ENCODE measurements at places on chromosomes 12 and 14.

DNA sequence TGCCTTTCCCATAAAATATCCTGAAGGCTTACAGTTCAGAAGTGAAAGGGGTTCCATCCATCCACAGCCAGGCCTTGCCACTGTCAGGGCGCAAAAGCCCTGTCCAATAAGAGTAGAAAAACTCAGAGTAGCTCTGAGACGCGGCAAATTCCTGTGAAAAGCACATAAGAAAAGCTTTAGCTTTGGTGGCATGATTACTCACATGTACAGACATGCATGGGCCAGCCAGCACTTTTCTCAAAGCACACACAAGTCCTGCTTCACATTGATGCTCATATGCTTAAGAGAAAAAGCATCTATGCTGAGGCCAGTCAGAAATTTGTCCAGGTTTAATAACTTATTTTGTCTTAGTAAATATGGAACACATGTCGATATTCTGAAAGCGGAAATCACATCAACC lies 25.5 kb downstream of the CLEC1A start:
- DNase-seq: no peak

GRCh38 chr12:15664491-15664890 lies 124.7 kb downstream of the EPS8 start:
- no peak for DNase-seq

DNA sequence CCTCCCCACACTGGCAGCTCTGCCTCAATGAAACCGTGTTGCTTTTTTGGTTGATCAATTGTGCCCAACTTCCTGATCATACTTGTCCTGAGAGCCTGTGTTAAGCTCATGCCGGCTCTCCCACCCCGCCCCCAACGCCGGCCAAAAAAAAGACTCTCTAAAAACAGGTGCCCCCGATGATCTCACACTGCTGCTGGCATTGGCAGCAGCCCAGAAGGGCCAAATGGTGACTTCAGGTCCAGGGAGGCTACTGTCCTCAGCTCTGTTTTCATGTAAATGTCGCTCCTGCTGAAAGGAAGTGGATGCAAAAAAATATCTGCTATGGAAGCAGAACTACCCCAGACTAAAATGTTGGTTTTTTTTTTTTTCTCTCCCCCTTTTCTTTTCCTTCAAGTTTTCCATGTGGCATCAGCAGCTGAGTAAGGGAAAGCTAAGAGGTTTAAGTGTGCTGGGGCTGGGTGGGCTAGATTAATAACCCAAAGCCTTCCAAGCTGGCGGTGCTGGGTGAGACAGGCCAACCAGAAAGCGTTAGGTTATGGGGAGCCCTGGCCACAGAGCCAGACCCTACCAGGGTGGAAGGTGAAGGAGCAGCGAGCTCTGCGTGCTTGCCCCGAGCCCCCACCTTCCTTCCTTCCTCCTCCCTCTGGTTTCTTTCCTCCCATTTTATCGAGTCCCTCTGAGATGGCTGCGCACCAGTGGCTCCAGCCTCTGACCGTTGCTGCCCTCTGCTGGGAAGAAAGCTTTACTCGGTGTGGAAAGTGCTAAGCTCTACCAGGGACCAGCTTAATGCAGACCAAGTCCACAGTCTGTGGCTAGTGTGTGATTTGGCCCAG lies 396.1 kb downstream of the NRXN3 start:
- peak; percentile 19 for DNase-seq

- DNase-seq: no peak
Observed at GRCh38 chr14:102998393-102998792, 59.0 kb downstream of the CDC42BPB start.

- no peak for DNase-seq
Observed at GRCh38 chr12:3164454-3165077, 87.4 kb downstream of the TSPAN9 start.

GRCh38 chr12:69415471-69416275 lies 54.5 kb upstream of the FRS2 start:
- no peak for DNase-seq

GRCh38 chr12:11705010-11705409 lies 55.5 kb downstream of the ETV6 start:
- DNase-seq: no peak

DNA sequence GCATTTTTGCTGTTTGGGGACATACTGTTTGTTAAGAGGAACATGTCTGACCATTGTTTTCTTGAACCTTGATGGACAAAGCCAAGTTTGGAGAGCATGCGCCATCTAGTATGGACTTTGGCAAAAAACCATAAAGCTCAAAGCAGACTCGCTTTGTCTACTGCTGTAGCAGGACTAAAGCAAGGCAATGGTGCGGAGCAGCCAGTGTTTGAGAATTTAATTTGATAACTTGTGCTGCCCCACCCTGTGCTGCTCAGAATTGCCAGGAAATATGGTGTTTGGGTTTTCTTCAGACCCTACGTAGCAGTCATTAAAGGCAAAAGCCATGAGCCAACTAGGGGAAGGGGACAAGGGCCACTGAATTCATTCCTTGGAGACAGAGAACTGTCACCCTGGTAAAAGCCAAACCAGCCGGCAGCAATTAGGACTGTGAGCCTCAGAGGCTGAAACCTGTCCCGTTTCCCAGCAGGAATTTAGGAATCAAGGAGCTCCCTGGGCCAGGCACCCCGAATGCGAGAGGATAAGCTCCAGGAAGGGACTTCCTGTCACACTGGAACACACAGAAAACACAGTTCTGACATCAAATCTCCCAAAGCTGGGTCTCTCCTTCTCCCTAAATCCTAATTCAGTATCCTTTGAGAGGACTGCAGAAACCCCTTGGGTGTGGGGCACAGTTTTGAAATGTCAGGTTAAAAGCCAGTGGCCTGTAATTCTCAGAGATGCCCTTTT lies 1.1 kb downstream of the AVIL start:
- no peak for DNase-seq

- DNase-seq: no peak
Observed at GRCh38 chr12:122878780-122879612, 16.9 kb downstream of the VPS37B start.

DNA sequence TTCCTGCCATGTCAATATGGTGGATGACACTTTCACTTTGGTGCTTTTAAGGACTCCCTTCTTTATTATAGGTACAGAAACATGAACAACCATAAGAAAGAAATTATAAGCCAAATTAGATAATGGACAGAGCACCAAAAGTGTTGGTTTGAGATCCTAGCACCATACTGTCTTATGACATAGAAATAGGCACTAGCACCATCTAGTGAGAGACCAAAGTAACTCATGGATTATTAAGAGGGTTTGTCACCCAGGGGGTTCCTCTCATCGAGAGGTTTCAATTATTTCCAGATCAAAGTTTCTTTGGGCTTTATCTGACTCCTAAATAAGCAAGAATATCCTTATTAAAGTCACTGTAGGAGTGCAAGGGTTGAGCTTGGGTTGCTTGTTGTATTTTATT lies 153.0 kb upstream of the DIO2 start:
- peak; percentile 7 for DNase-seq

DNA sequence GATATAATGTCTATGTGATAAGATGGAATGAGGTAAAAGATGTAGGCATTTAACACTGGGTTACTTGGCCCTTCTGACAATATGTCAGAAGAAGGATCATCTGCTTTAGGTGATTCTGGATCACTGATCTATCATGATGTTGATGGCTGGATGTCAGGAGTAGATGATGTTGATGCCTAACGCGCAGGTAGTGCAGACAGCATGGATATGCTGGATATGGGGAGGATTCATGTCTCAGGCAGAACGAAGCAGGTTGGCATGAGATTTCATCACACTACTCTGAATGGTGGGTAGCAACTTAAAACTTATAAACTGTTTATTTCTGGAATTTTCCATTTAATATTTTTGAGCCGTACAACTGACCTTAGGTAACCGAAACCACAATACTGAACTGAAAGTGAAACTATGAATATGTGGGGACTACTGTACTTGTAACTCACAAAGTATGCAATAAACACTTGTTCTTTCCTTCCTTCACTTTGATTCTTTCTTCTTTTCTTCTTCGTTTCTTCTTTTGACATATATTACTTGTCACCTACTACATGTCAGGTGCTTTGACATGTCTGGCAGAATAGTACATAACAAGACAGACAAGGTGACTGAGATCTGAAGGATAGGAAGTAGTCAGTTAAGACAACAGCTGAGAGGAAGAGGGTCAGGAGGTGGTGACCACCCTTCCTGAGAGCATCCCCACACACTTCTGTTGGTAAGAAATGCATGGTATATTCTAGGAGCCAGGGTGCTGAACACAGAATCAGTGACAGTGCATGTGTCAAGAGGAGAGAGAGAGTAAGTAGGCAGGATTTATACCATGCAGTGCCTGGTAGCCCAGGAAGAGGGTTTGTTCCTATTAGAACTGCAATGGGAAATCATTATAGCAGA lies 238.8 kb downstream of the PPFIA2 start:
- DNase-seq: no peak

- DNase-seq: no peak
Observed at GRCh38 chr14:54807428-54807827, 95.2 kb downstream of the GCH1 start.

- DNase-seq: no peak
Observed at GRCh38 chr12:114888928-114889584, 205.1 kb upstream of the TBX3 start.

DNA sequence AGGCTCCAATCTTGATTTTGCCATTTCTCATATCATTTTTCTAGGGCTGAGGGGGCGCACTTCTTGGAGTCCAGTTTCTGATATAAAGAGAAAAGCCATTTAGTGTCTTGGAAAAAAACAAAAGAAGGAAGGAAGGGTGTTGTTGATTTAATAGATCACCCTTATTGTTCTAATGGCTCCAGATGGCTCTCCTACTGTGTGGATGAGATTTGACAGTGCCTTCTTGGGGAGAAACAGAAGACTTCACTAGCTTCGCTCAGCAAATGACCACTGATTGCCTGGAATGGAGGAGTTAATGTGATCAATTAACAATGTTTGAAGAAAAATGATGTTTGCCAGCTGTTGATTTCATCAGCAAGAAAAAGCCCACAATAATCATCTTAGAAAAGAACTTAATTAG lies 216.2 kb downstream of the APAF1 start:
- DNase-seq: no peak
